ENCODE measurements at places on chromosomes 3 and 15. TPM values are rescaled to one million over a fixed set of nuclear protein-coding genes. Genes with fewer than 3 reads are reported as not detected.

DNA sequence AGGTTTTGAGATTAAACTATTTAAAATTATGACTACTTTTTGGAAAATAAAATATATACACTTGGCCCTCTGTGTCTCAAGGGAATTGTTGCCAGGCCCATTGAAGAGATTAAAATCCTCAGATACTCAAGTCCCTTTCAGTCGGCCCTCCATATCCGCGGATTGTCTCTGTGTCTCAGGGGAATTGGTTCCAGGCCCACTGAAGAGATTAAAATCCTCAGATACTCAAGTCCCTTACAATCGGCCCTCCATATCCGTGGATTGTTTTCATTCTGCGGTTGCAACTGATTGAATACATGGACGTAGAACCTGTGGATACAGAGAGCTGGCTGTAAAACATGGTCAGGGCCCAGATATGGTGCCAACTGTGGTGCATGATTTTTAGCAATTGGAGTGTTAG, 15.7 kb upstream of the LRCH3 start:
- no peaks in the 10 kb centered on the region for H3K27me3 ChIP-seq
- DNase-seq = no peak
- H3K4me1 ChIP-seq = no peaks in the 10 kb centered on the region

LTF gene
- total RNA-seq = 282 TPM

DNA sequence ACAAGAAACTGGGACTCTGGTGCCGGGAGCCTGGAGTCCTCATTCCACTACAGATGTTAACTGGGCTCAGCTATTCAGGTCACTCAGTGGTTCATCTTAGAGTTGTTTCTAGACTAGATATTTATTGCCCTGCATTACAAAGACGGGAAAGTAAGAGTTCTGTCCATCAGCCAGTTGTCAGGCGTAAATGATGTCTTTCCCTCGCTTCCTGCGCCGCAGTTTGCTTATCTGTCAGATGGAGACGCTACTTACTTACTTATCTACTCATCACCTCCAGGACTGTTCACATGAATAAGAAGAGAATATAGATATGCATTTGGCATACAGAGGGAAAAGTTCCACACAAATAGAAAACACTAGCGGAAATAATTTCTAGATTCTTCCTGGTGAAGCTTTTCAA, 47.8 kb upstream of the CGNL1 start:
- no peaks in the 10 kb centered on the region for H3K36me3 ChIP-seq
- H3K4me3 ChIP-seq = no peak overlapping the region
- DNase-seq = no peak
- no peaks in the 10 kb centered on the region for H3K4me1 ChIP-seq
- H3K27ac ChIP-seq = no peak overlapping the region

DNA sequence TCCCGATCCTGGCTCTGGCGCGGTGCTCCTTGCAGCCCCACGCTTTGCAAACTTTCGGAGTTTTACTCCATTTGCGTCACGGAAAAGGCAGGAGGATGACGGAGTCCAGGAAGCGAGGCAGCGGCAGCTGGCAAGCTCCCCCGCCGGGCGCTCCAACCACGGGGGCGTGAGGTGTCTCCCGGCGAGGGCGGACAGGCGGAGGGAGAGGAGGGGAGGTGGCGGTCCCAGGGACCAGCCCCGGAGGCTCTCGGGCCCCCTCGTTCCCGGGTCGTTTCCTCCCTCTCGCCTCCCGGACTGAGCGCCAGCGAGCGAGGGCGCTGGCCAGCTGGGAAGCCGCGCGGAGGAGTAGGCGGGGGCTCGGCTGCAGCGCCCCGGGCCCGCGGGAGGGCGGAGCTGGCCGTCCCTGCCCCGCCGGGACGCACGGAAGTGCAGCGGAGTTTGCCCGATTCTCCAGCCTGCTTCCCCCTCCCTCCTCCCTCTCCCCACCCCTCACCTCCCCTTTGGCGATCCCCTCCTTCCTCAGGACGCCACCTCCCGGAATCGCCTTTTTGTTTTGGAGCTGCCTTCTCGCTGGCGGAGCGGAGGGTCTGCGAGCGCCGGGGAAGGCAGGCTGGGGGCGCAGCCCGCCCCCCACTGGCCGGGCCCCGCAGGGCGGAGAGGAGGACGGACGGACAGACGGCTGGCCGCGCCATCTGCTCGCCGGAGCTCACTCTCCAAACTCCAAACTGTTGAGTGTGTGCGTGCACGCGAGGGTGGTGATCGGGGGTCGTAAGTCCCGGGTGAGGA, at the start of gene SNX33:
SNX33 (plus strand) TSS at position 543 of the 786 bp plus-strand sequence. CDS start 1,191 bp downstream, outside the sequence.
- no peaks in the 10 kb centered on the region for H3K36me3 ChIP-seq
- peak within 1 kb of the TSS; percentile 98 for H3K27ac ChIP-seq
- peak within 1 kb of the TSS; percentile 90 for H3K4me3 ChIP-seq
- DNase-seq = peak; percentile 63
- no peaks in the 10 kb centered on the region for H3K27me3 ChIP-seq

GRCh38 chr3:119700269-119700919, 2.4 kb upstream of the CFAP91 start:
- no peak for DNase-seq
- no peak overlapping the region for H3K4me3 ChIP-seq
- H3K27me3 ChIP-seq = no peaks in the 10 kb centered on the region
- H3K36me3 ChIP-seq = no peaks in the 10 kb centered on the region
- H3K27ac ChIP-seq = no peak overlapping the region

DNA sequence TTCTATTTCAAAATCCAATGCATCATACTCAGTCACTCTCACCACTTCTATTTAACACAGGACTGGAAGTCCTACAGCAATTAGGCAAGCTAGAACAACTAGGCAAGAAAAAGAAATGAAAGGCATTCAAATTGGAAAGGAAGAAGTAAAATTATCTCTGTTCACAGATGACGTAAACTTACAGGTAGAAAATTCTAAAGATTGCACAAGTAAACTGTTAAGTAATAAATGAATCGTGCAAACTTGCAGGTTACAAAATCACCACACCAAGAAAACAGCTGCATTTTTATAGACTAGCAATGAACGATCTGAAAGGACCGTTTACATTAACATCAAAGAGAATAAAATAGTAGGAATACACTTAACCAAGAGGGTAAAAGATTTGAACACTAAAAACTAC, 36.2 kb downstream of the CHST2 start:
- H3K36me3 ChIP-seq = no peaks in the 10 kb centered on the region
- no peak for DNase-seq
- no peaks in the 10 kb centered on the region for H3K27me3 ChIP-seq
- no peak overlapping the region for H3K4me3 ChIP-seq

DNA sequence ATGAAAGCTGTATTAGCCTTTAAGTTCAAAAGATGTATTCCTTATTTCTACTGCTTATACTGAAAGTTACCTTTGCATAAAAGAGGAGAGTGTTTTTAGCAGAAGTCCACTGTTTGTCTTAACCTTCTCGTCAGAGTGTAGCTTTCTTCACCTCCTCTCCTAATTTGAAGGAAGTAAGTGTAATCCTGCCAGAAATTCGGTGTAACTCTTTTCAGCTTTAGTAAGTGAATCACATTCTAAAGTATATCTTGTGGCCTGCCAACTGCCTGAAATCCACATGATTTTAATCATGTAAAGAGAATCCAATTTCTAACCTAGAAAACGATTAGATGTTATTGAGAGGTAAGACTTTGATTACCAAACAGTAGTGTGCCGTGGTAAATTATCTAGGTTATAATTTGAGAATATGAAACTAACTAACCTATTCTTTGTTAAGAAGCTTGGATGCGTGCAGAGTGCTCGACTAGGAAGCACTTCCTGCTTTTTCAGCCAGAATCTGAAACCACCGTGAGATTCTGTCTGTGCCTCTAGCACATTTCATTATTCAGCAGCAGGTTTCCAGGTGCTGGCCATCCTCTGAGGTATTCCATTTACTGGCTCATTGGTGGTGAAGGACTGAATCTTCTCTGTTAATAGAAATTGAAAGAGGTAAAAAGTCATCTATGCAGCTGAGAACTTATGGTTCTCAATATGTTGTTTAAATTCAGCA, 7.5 kb downstream of the GYG1 start:
- H3K4me1 ChIP-seq = no peaks in the 10 kb centered on the region
- H3K4me3 ChIP-seq = no peak overlapping the region
- H3K27me3 ChIP-seq = no peaks in the 10 kb centered on the region
- H3K27ac ChIP-seq = peak overlapping the region; percentile 66

DNA sequence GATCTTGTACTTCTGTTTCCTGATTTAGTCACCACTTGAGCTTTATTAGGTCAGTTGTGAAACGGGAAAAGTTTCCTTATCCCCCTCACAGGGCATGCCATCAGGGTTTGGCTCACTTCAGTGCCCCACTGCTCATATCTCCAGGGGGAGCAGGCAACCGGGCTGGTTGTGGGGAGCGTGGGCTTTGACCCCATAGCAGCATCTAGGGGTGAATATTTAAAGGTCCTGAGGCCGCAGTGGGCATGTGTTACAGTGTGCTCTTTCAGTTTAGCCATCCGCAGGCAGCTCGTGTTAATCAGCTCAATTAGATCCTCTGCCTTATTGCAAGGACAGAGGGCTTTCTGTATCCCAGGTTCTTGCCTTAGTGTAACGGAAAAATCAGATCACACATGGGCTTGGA, 71.9 kb downstream of the MRPL46 start:
- H3K36me3 ChIP-seq = no peaks in the 10 kb centered on the region
- no peaks in the 10 kb centered on the region for H3K27me3 ChIP-seq
- H3K4me1 ChIP-seq = no peaks in the 10 kb centered on the region

GRCh38 chr3:45841420-45841756, 531 bp downstream of the LZTFL1 start:
- H3K27ac ChIP-seq = peak overlapping the region; percentile 87
- DNase-seq = no peak
- peak overlapping the region; percentile 97 for H3K4me3 ChIP-seq
- no peaks in the 10 kb centered on the region for H3K36me3 ChIP-seq

GPR27 gene
- 2.0 TPM for total RNA-seq

- H3K27ac ChIP-seq = no peak overlapping the region
- no peaks in the 10 kb centered on the region for H3K27me3 ChIP-seq
- H3K36me3 ChIP-seq = no peaks in the 10 kb centered on the region
- no peak for DNase-seq
Observed at GRCh38 chr3:52043750-52044149, 12.6 kb downstream of the DUSP7 start.

Data from breast epithelium (tissue), 4 donors.